ENCODE measurements at places on chromosomes 6 and 20.

DNA sequence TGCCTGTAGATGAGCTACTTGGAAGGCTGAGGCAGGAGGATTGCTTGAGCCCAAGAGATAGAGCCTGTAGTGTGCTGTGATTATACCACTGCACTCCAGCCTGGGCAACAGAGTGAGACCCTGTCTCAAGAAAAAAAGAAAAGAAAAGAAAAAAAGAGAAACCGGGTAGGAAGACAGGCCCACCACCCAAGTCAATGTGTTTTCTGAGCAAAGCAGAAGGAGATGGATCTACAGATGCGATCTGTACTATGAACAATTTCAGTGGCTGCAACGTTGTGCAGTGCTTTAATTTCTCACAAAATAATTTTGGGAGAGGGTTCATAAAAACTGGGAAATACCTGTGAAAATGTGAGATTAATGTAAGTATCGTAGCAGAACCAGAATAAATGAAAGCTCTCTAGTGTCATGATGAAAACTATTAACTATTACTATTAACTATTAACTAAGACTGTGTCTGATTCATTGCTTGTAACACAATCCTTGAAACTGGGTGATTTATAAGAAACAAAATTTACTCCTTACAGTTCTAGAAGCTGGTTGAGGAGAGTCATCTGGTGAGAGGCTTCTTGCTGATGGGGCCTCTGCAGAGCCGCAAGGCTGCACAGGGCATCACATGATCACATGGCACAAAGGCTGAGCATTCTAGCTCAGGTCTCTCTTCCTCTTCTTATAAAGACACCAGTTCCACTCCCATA is 233.1 kb upstream of the ZNF217 start:
- no peak for DNase-seq

DNA sequence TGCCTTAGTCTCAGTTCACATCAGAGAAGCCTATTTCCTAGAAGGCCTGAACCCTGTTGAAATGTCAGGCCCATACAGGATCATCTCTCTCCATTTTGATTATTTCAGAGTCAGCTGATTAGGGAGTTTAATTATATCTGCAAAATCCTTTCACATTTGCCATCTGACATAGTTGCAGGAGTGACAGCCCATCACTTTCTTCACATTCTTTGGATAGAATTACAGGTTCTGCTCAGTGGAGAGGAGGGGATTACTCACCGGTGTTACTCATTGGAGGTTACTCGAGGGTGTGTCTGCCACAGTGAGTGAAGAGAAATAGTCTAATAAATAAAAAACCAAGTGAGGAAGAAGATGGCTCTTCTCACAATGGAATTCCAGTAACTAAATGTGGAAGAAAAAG is 216.8 kb downstream of the TMEM242 start:
- DNase-seq = no peak

DNA sequence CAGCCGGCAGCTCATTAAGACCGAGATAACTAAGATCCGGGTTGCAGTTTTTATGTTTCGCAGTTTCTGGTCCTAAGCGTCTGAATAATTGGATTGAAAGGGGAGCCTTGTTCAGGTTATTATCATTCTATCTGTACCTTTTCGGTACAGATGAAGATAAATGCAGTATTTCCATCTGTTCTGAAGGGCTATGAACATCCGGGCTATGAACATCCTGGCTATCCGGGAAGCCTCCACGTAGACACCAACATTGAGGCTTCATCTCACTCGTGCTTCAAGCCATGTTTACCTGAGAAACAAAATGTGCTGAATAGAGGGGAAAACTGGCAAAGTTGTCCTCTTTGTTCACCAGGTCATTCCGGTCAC is 399 bp upstream of the REPS1 start:
- DNase-seq = no peak

GRCh38 chr6:38183856-38184584 is 364.5 kb downstream of the ZFAND3 start:
- DNase-seq = no peak

- DNase-seq = no peak
Observed at GRCh38 chr20:48247961-48248360, 462.7 kb upstream of the SULF2 start.

DNA sequence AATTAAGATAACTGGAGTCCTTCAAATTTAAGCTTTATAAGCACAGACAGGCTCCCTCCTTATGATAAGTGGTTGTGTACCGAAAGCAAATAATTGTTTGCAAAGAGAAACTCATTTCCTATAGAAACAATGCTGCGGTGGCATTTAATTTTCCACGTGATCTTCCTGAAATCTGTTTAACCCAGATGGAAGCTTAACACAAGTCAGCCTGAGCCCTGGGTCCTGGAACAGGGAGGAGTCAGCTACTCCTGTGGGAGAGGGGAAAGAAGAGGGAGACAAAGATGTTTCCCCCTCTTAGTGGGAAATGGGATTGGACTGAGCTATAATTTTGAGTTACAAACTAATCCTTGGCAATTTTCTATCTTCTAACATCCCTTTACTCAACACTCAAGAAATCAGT is 136.5 kb downstream of the ELOVL4 start:
- DNase-seq = no peak

DNA sequence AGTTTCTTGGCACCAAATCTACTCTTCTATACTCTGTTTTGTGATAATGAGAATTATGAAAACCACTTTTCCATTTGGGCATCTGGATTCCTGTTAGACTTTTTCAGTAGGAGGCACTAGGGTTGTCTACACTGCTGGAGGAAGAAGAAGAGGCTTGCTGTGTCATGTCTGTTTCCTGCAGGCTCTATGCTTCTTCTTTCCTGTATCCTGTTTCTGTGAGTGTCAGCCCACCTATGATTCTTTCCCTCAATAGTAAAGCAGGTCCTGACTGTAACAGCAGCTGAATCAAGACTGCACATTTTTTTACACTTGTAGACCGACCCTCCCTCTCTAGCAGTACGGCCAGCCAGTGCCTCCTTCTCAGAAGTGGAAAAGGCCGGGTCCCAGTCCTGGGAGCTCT is 603.9 kb downstream of the HDGFL1 start:
- DNase-seq = no peak

All from frontal cortex (tissue), 4 donors.